Progenitor cell of endocrine pancreas (in vitro differentiated cells): ENCODE measurements at places on chromosomes 5 and 9. TPM values are rescaled to one million over a fixed set of nuclear protein-coding genes. Genes with fewer than 3 reads are reported as not detected.

Gene ADAMTSL1
- 2.1 and 2.5 TPM in 2 replicates for total RNA-seq

Gene ARSB
- 17.0 and 17.7 TPM in 2 replicates for total RNA-seq

GRCh38 chr5:94113-94892 lies 2.3 kb downstream of the PLEKHG4B start:
- DNase-seq: no peak

Gene CDHR2
- total RNA-seq: 1.5 and 1.6 TPM in 2 replicates

GRCh38 chr5:122586351-122586750 lies 188.5 kb upstream of the SNX2 start:
- no peak for DNase-seq

Gene ARID3C
- total RNA-seq: 8.5 and 12.0 TPM in 2 replicates

Gene CDH6
- 132 and 173 TPM in 2 replicates for total RNA-seq

Gene PCDHAC2
- 1.8 and 1.9 TPM in 2 replicates for total RNA-seq

Gene PCDHA9
- 3.4 and 3.8 TPM in 2 replicates for total RNA-seq
